ENCODE measurements at places on chromosomes 7 and 10.

DNA sequence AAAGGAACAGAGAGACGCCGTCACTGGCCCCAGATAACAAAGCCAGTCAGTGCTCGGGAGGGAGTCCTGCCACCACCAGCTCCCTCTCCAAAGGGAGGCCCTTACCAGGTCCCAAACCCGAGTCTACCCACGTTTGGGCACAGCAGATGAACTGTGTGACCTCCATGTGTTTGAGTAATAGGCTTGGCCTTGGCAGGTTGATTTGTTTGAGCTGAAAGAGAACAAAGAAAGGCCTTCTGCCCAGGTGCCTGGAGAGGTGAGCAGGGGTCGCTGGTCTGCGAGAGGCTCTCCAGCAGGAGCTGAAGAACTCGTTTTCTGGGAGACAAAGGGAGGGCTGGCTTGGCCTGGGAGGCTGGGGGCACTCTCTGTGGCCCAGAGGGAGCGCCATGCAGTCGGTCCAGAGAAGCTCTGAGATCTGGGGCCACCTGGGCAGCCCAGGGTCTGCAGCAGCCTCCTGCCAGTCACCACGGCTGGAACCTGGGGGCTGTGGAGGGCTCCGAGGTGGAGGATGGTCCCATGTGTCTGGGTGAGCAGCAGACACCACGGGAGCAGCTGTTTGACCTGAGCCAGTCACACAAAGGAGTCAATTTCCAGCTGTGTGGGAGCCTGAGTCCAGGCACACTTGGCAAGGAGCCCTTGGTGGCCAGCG lies 99.7 kb downstream of the PAXIP1 start:
- DNase-seq, result no peak

DNA sequence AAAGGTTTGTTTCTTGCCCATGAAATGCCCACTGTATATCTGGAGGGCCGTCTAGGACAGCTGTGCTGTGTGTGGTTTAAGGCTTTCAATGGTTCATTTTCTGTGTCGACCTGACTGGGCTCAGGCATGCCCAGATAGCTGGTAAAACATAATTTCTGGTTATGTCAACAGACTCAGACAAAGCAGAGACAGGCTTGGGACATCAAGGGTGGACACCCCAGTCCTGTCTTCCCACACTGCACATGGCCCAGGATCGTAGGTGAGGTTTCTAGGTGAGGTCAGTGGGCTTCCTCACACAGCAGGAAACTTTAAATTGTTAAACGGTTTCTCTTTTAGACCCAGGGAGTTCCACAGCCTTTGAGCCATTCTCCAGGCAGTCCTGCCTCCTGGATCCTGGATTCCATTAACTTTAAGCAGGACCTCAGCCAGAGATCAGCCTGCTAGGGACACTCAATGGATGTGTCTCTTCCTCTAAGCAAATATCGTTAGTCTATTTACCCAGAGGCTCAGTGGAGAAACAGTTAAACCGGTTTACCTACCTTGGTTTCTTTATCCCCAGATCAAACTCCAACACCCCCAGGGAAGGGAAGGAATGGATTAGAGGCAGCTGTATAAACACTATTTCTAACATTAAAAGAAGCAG lies 66.4 kb downstream of the ST8SIA6 start:
- DNase-seq, result no peak

GRCh38 chr7:26444555-26444954 lies 152.9 kb downstream of the SNX10 start:
- DNase-seq, result no peak

DNA sequence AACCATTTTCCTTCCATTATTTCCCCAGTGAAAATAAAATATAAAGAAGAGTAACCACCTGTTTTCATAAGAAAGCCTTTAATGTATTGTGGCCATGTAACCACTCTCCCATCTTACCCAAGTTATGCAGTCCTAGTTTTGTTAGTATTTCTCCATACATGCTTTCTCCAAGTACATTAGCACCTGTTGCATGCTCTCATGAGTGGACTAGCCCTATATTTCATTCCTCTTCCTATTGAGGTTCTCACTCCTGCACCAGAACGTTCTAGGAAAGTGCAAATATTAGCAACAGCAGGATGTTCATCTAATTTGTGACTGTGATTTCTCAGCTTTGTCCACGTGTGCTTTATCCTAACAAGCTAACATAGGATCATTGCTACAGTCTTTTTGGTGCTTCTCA lies 155.1 kb upstream of the NPVF start:
- no peak for DNase-seq

DNA sequence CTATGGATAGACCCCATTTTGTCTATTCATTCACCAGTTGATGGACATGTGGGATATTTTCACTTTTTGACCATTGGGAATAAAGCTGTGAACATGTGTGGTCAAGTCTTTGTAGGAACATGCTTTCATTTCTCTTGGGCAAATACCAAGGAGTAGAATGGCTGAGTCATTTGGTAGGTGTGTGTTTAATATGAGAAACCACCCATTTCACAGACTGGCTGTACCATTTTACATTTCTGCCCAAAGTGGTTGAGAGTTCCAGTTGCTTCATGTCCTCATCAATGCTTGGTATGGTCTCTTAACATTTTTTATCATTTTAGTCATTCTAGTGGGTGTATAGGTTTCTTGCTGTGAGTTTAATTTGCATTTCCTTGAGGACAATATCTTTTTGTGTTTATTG lies 124.9 kb upstream of the RHEB start:
- DNase-seq, result no peak

GRCh38 chr10:28214219-28214618 lies 88.6 kb downstream of the MPP7 start:
- no peak for DNase-seq

DNA sequence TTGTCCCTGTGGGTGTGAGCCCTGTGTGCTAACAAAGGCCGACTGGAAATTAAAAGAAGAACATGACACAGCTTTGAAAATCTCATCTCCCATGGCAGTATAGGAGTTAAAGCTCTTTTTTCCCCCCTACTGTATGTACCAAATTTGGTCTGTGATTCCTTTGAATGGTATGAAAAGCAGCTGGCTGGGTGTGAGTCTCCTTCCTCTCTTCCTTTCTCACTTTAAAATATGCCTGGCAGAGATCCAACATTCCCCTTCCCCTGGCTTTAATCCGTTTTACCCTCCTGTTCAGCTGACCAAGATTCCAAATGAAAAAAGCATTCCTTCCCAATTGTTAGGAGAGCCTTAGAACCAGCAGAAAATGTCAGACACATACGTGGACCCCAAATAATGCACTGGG lies 225.0 kb upstream of the CELF2 start:
- peak; percentile 54 for DNase-seq

DNA sequence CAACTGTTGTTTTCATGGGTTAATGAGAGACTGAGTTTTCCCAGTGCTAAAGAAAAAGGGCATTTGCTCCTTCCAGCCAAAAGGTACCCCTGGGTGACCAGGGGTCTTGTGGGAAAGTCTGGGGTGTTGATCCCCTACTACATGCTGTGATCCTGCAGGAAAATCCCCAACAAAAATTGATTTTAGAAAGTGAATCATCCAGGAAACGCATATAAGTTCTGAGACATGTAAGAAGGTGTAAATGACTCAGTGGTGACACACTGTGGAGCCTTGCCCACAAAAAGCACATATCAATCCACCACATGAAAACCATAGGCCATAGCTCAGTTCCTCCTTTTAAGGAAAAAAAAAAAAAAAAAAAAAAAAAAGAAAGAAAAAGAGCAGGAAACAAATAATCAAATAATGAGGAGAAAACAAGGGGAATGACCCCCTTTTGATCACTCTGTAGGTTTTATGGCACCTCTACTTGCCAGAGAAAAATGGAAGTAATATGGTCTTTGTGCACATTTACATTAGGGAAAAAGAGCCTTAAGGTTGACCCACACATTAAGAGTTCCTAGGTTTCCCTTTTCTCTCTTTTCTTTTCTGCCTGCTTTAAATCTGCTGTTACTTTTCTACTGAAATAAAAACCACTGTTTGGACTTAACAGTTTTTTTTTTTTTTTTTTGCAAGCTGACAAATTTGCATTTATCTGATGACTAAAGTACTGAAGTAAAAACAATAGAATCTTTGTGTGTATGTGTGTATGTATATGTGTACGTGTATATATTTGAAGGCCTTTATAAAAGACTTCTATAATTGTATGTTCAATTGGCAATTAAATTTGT lies 386.0 kb downstream of the KIF20B start:
- DNase-seq, result no peak

- no peak for DNase-seq
Observed at GRCh38 chr7:155638366-155638765, 6.1 kb upstream of the RBM33 start.

GRCh38 chr7:1709281-1709680 lies 39.2 kb downstream of the ELFN1 start:
- no peak for DNase-seq

DNA sequence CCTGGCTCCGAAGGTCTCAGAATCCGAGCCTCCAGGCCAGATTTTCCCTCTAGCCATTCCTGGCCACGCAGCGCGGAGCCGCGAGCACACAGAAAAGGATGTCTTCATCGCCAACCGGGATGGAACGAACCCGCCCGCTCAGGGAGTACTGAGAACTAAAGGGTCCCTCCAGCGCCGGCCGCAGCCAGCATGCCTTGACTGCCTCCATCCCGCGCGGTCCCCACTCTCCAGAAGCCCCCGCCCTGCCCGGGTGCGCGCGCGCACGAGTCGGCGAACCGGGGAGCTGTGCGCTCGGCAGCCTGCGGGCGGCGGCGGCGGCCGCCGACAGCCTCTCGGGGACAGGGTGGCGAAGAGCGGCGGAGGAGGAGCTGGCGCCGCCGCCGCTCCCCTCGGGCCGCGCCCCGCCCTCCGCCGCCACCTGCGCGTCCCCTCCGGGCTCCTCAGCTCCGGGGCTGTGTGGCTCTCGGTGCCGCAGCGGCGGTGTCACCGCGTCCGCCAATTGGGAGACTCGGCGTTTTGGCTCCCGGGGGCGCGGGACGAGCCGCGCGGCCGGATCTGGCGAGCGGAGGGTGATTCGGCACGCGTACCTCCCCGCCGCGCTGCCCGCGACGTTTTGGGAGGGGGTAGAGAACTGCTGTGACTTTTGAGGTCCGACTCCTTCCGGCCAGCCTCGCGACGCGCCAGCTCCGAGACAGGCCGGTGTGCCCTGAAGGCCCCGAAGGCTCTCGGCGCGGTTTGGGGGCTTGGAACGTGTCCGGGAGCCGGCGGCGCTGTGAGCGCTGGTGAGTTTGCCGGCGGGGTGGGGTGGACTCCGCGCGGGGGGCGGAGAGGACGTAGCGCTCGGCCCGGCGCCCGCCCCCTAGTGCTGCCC lies 453 bp upstream of the GALNT17 start:
- no peak for DNase-seq

DNA sequence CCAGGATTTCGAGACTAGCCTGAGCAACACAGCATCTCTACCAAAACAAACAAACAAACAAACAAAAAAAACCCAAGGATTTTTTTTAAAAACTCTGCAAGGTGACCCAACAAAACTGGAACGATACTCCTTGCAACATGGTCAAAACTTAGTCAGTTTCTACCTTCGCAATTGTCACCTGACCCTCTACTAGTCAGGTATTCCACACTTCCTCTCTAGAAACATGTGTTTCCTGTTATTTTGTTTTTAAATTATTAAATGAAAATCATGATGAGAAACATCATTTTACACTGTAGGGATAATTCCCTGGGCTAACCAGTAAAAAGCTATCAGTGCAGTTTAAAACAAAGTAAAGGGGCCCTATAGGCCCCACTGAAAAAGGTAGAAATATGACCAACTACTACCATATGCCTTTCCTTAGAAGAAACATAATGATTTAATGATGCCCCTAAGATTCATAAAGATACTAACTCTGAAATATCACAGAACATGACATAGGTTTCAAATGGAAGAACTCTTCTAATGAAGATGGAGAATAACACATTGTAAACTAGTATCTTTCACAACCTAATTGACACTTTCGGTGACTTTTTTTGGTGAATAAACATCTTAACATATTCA lies 8.7 kb downstream of the BRAF start:
- DNase-seq, result no peak

GRCh38 chr7:8391353-8392062 lies 41.9 kb upstream of the NXPH1 start:
- no peak for DNase-seq

DNA sequence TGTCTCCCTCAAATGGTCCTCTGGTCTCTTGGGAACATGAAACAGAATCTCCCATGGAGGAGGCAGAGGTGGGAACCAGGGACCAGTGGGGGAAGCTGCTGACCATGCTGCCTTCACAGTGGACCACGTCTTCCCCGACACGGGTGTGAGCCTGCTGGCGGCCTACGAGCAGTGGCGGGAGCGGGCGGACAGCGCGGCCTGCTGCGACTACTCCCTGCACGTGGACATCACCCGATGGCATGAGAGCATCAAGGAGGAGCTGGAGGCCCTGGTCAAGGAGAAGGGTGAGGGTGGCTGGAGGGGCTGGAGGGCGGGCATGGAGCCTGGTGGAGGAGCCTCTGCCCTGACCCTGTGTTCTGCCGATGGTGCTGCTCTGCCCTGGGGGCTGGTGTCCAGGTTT lies 8.0 kb downstream of the DPYSL4 start:
- no peak for DNase-seq

DNA sequence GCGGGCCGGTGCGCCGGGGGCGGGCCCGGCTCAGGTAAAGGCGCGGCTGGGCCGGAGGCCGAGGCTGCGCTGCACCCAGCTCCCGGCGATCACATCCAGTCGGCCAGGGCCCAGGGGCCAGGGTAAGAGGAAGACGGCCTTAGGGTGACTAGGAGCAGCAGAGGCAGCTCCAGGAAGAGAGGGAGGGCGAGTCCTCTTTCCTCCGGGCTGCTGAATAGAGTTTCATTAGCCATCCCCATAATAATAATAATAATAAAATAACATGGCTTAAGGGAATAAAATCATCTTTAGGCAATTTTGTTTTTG lies 44.8 kb upstream of the CDK1 start:
- no peak for DNase-seq

GRCh38 chr10:129950676-129951075 lies 13.4 kb downstream of the EBF3 start:
- no peak for DNase-seq

DNA sequence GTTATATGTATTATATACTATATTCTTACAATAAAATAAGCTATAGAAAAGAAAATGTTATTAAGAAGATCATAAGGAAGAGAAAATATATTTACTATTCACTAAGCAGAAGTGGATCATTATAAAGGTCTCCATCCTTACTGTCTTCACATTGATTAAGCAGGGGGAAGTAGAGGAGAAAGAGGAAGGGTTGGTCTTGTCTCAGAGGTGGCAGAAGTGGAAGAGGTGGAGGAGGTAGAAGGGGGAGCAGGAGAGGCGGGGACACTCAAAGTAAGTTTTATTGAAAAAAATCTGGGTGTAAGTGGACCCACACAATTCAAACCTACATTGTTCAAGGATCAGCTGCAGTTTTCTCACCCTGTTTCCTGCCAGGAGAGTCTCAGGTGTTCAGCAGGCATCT lies 28.9 kb upstream of the ERCC6 start:
- DNase-seq, result no peak

DNA sequence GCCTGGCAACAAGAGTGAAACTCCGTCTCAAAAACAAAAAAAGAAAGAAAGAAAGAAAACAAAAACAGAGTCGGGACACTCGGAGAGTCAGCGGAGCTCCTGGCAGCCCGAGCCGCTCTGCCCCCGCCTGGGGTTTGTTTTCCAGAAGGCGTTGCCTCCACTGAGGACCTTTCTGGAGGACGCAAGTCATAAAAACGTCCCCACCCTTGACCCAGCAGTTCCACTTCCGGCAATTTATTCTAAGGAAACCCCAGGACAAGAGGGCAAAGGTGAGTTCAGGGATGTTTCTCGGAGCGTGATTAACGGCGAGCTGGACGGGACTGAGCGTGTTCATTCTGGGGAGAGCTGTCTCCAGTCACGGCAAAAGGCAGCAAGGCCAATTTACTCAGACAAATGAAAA lies 27.0 kb upstream of the SUN1 start:
- DNase-seq, result no peak

GRCh38 chr10:279655-280054 lies 144.4 kb downstream of the ZMYND11 start:
- no peak for DNase-seq

GRCh38 chr7:73715648-73716317 lies 3.7 kb downstream of the STX1A start:
- DNase-seq, result peak; percentile 87

Measured in GM04504 (cell line).